ENCODE measurements at places on chromosomes 1 and 21.

DNA sequence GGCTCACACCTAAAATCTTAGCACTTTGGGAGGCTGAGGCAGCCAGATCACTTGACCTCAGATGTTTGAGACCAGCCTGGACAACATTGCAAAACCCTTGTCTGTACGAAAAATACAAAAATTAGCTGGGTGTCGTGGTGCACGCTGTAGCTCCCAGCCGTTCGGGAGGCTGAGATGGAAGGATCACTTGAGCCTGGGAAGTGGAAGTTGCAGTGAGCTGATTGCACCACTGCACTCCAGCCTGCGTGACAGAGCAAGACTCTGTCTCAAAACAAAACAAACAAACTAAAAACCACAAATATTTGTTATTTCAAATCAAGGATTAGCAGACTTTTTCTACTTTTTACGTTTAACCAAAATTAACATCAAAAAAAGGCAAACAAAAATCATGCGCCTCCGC is 31.3 kb downstream of the INKA2 start:
- no peaks in the 10 kb centered on the region for H3K27me3 ChIP-seq
- DNase-seq, result no peak
- H3K4me1 ChIP-seq, result no peaks in the 10 kb centered on the region
- H3K36me3 ChIP-seq, result peaks cover 44% of the 10 kb centered on the region
- peak overlapping the region; percentile 46 for H3K27ac ChIP-seq

DNA sequence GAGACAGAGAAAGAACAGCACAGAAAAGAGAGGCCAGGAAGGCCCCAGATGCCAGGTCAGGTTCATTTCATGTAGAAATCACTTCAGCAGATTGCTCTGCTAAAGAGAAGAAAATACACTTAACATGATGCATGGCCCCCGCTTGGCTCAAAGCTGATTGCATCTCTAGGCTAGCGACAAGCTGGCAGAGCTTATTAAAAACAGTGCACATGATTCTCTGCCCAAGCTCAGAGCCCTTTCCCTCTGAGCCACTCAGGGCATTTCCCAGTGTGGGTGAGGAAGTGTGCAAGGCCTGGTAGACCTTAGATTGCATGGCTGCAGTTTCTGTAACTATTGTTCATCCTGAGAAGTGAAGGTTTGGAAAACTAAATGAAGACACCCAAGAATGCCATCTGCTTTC is 3.3 kb upstream of the CAPN9 start:
- no peaks in the 10 kb centered on the region for H3K36me3 ChIP-seq
- H3K27ac ChIP-seq, result no peak overlapping the region
- peaks cover 7% of the 10 kb centered on the region for H3K27me3 ChIP-seq
- no peaks in the 10 kb centered on the region for H3K4me1 ChIP-seq

DNA sequence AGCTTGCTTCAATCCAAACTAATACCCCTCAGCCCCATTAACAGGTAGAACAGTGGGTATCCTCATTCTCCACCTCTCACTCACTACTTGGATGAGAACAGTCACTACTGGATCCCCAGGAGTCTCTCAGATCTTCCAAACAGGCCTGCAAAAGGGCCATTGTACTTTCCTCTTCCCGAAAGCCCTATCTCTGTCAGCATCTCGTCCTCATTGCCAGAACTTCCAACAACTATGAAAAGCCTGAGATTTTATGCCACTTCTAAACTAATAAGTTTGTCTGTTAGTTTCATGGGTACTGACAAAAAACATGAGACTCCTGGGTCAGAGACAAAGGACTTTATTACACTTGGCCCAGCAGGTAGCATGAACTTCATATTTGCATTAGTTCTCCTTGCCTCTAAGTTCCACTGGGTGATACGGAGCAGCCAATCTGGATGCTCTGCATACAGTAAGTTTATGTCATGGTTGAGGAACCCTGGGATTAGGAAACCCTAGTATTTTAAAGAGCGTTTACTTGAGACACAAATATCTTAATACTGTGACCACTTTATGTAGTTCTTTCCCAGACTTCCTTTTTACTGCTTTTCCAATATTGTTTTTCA is 38.1 kb downstream of the VANGL2 start:
- no peak for DNase-seq
- peak overlapping the region; percentile 93 for H3K27ac ChIP-seq
- H3K36me3 ChIP-seq, result peaks cover 12% of the 10 kb centered on the region
- peaks cover 40% of the 10 kb centered on the region for H3K4me1 ChIP-seq

- H3K4me3 ChIP-seq, result no peak overlapping the region
- no peak overlapping the region for H3K27ac ChIP-seq
- H3K4me1 ChIP-seq, result no peaks in the 10 kb centered on the region
- H3K27me3 ChIP-seq, result peaks cover 15% of the 10 kb centered on the region
Measured at GRCh38 chr21:35779690-35780570, 280.4 kb downstream of the SETD4 start.

DNA sequence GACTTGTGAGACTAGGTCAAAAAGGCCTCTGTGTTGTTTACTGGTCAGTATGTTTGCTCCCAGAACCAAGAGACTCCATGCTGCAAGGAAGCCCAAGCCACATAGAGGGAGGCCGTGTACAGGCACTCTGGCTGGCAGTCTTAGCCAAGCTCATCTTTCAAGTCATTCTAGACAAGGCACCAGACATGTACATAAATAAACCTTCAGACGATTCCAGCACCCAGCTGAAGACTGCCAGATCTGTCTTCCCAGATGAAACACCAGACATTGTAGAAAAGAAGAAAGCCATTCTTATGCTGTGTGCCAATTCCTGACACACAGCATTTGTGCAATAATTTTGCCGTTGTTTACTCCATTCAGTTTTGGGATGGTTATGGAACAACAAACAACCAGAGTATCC is 595.5 kb downstream of the KIF26B start:
- H3K4me3 ChIP-seq, result no peak overlapping the region
- H3K36me3 ChIP-seq, result peaks cover 4% of the 10 kb centered on the region
- H3K27me3 ChIP-seq, result no peaks in the 10 kb centered on the region
- no peak for DNase-seq

GRCh38 chr1:61583703-61584102 is 141.2 kb downstream of the TM2D1 start:
- no peak overlapping the region for H3K4me3 ChIP-seq
- H3K27ac ChIP-seq, result no peak overlapping the region
- peaks cover 6% of the 10 kb centered on the region for H3K27me3 ChIP-seq
- no peak for DNase-seq
- H3K4me1 ChIP-seq, result no peaks in the 10 kb centered on the region

DNA sequence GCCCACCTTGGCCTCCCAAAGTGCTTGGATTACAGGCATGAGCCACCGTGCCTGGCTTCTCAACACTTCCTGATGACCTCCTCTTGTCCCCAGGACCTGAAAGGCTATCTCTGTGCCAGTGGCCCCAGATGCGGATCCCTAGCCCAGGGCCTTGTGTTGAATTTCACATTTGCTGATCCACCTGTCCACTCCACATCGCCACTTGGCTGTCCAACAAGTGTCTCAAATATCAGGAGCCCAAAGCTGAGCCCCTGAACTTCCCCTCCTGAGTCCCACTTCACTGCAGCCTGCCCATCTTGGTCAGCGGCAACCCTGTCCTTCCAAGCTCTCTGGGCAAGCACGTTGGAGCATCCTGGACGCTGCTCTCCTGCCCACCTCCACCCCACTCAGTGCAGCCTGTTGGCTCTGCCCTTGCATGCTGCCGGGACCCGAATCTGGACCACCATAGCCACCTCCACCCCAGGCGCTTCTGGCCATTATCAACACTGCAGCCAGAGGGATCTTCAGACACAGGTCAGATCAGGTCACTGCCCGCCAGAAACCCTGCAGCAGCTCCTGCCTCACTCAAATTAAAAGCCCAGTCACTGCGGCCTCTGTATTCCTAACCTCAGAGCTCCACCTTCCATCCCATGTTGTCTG is 352.5 kb upstream of the VAMP3 start:
- H3K36me3 ChIP-seq, result no peaks in the 10 kb centered on the region
- no peak overlapping the region for H3K27ac ChIP-seq
- no peak overlapping the region for H3K4me3 ChIP-seq
- no peak for DNase-seq
- no peaks in the 10 kb centered on the region for H3K4me1 ChIP-seq

DNA sequence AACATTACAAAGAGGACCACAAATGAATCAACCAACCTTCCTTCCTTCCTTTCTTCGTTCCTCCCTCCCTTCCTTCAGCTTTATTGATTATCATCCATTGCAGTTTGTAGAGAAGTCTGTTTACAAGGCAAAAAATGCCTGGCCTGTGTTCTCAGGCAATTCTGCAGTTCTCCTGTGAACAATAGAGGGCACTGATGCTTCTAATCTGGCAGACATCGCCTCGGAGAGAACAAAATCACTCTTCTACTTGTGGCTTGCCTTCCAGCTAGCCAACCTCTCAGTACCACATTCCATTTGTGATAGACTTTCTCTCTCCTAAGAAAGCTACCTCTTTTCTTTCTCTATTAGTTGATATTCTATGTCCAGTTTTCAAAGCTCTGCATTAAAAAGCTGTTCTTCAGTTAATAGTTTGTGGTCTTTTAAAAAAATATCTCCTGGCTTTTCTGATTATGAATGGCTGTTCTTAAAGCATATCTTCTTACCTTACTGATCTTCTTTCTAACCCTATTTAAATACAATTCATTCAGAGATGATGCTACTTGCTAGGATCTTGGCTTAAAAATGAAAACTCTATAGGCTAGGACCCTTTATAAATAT is 26.9 kb upstream of the ESRRG start:
- no peak for DNase-seq
- no peak overlapping the region for H3K27ac ChIP-seq
- no peaks in the 10 kb centered on the region for H3K36me3 ChIP-seq
- no peaks in the 10 kb centered on the region for H3K4me1 ChIP-seq
- H3K4me3 ChIP-seq, result no peak overlapping the region
- H3K27me3 ChIP-seq, result no peaks in the 10 kb centered on the region

DNA sequence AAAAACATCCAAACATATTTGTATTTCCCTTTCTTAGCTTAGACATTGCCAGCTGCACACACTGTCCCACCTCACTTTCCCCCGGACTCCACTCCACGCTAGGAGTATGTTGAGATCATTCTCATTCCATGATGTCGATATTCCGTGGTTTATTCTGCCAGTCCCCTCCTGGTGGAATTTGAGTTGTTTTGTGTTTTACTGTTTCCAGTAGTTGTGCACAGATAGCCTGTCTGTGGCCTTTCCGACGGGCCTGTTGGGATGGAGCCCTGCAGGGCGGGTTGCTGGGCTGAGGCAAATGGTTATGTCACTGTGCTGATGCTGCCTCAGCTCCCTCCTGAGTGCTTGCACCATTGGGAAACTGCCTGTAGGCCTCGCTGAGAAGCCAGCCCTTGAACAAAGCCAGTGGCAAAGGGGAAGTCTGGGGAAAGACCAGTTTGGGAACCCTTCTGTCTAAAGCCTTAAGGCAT is 12.8 kb downstream of the TRAPPC10 start:
- peaks cover 16% of the 10 kb centered on the region for H3K36me3 ChIP-seq
- H3K27ac ChIP-seq, result no peak overlapping the region
- DNase-seq, result no peak
- no peaks in the 10 kb centered on the region for H3K27me3 ChIP-seq
- H3K4me3 ChIP-seq, result no peak overlapping the region

DNA sequence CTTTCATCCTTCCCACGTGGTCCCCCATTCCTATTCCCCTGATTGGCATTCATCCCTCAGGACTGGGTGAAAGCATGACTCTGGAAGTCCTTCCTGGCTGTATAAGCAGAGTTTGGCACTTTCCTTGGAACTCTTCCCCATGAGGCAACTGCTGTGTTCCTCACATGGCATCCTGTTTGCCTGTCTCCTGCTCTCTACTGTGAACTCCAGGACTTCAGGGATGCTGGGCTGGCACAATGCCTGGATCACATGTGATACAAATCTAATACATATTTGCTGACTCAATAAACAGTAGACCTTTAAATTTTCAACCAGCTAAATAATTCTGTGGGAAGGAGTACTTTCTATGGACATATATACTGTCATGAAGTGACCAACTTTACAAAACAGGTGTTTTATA is 46.8 kb upstream of the EDEM3 start:
- DNase-seq, result no peak
- peaks cover 20% of the 10 kb centered on the region for H3K36me3 ChIP-seq
- no peaks in the 10 kb centered on the region for H3K27me3 ChIP-seq
- peaks cover 2% of the 10 kb centered on the region for H3K4me1 ChIP-seq
- H3K4me3 ChIP-seq, result no peak overlapping the region

- H3K36me3 ChIP-seq, result peaks cover 38% of the 10 kb centered on the region
- H3K4me1 ChIP-seq, result peaks cover 80% of the 10 kb centered on the region
- H3K27ac ChIP-seq, result peak overlapping the region; percentile 62
Measured at GRCh38 chr1:9687874-9688582, 36.5 kb downstream of the PIK3CD start.

- no peak overlapping the region for H3K27ac ChIP-seq
- DNase-seq, result peak; percentile 31
- H3K4me3 ChIP-seq, result no peak overlapping the region
- H3K4me1 ChIP-seq, result peaks cover 6% of the 10 kb centered on the region
Measured at GRCh38 chr1:24870551-24871195, 59.4 kb downstream of the RUNX3 start.

- peaks cover 31% of the 10 kb centered on the region for H3K36me3 ChIP-seq
- H3K27ac ChIP-seq, result no peak overlapping the region
- no peak for DNase-seq
- H3K27me3 ChIP-seq, result no peaks in the 10 kb centered on the region
- H3K4me1 ChIP-seq, result no peaks in the 10 kb centered on the region
- H3K4me3 ChIP-seq, result no peak overlapping the region
Measured at GRCh38 chr1:46362158-46362557, 21.6 kb downstream of the NSUN4 start.

- no peaks in the 10 kb centered on the region for H3K36me3 ChIP-seq
- no peak overlapping the region for H3K4me3 ChIP-seq
- no peak for DNase-seq
- H3K4me1 ChIP-seq, result no peaks in the 10 kb centered on the region
Measured at GRCh38 chr1:115890580-115890979, 49.7 kb upstream of the NHLH2 start.

DNA sequence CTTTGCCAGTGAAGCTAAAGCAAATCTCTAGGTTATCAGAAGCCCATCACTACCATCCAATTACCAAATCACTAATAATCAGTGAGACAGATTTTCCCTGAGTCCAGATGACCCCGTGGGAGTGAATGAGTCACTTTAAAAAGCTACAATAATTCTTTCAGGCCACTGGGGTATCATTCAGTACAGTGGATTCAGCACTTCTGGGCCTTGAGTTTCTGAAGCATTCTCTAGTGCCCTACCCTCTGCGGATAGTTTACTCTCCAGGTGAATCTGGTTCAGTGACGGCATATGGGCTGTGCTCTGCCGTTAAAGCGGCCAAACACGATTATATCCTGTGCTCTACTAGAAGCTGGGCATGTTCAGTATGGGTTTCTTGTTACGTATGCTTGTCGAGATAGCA is 26.1 kb downstream of the NR5A2 start:
- H3K36me3 ChIP-seq, result no peaks in the 10 kb centered on the region
- H3K4me3 ChIP-seq, result no peak overlapping the region
- no peak overlapping the region for H3K27ac ChIP-seq
- DNase-seq, result no peak

DNA sequence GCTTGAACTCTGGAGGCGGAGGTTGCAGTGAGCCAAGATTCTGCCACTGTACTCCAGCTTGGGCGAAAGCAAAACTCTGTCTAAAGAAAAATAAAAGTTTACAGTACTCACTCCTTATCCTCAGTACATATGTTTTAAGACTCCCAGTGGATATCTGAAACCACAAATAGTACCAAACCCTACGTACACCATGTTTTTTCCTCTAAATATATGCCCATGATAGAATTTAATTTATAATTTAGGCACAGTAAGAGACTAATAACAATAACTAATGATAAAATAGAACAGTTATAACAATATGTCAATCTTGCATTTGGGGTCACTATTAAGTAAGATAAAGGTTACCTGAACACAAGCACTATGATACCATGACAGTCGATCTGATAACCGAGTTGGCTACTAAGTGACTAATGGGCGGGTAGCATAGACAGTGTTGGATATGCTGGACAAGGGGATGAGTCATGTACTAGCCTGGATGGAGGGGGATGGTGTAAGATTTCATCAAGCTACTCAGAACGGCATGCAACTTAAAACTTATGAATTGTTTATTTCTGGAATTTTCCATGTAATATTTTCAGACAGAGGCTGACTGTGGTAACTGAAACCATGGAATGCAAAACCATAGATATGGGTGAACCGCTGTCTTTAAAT is 43.7 kb downstream of the ST7L start:
- H3K27ac ChIP-seq, result no peak overlapping the region
- H3K27me3 ChIP-seq, result no peaks in the 10 kb centered on the region
- H3K4me3 ChIP-seq, result no peak overlapping the region
